ENCODE measurements at places on chromosomes 16 and 17.
A peak's percentile ranks its signal among the peaks of the same experiment; 100 is the strongest.

DNA sequence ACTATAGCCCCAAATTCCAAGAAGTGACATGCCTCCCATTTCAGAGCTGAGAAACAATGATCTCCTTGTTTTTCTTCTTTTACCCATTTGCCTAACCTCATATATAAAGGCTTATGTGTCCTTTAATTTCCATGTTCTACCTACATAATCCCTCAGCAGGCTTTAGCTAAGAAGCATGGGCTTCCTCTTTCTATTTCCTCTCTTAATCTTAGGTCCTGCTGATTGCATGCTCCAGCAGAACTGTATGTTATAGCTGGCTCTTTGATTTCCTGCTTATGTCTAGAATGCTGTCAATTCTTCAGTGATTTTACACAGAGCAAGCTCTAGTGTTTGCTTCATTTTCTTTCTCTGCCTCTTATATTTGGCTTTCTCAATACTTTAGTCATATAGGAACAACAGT lies 151.7 kb upstream of the COX10 start:
- H3K4me1 ChIP-seq, result no peaks in the 10 kb centered on the region
- no peak overlapping the region for H3K4me3 ChIP-seq
- no peaks in the 10 kb centered on the region for H3K36me3 ChIP-seq
- no peak for DNase-seq
- H3K27me3 ChIP-seq, result no peaks in the 10 kb centered on the region
- H3K27ac ChIP-seq, result no peak overlapping the region

- peak; percentile 76 for DNase-seq
- no peak overlapping the region for H3K4me3 ChIP-seq
- H3K27me3 ChIP-seq, result no peaks in the 10 kb centered on the region
- no peaks in the 10 kb centered on the region for H3K4me1 ChIP-seq
Measured at GRCh38 chr16:64196444-64196843, 925.4 kb downstream of the CDH11 start.

DNA sequence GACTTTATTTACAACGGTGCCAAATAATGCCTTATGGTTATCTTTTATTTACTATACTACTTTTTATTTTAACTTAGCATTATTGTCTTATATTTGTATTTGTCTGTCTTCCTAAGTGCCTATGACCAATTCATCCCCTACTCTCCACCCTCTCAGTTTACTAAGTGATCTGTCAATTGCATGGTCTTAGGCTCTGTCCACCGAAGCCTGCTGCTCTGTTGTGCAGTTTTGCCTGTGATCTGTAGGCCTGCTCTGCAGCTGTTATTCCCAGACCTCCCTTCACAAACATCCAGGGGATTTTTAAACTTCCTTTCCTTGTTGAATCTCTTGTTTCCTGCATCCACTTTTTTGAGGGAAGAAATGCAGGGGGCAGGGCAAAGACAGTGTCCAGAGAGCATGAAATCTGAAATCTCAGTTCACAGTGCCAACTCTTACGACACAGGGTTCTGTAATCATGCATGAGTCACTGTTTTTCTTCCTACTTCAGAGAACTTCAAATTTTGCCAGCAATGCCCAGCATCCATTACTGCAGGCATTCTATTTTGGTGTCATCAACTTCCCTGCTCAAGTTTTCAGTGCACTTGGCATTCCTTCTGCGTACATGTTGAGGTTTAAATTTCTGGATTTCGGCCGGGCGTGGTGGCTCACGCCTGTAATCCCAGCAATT lies 11.4 kb downstream of the SLFN5 start:
- no peaks in the 10 kb centered on the region for H3K27me3 ChIP-seq
- no peaks in the 10 kb centered on the region for H3K36me3 ChIP-seq
- H3K27ac ChIP-seq, result peak overlapping the region; percentile 47
- no peak overlapping the region for H3K4me3 ChIP-seq

GRCh38 chr16:57525761-57526160 lies 10.6 kb downstream of the CCDC102A start:
- peaks cover 12% of the 10 kb centered on the region for H3K4me1 ChIP-seq
- DNase-seq, result no peak
- no peaks in the 10 kb centered on the region for H3K36me3 ChIP-seq
- no peak overlapping the region for H3K4me3 ChIP-seq

DNA sequence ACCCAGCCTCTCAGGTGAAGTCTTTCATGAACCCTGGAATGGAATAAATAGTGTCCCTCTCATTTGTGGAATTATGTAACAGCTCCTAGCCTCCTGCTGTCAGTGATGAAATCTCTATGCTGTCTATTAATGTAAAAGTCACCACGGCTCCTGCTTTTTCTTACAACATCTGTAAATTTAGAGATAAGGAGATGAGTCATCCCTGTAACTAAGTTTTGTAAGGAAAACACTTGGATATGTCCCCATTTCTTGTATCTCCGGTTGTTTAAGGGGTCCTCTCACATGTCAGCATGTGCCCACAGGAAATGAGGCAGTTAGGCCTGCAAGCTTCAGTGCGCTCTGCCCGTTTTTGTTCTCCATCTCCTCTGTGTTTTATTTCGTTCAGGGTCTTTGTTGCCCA lies 2.8 kb upstream of the NAT9 start:
- H3K27me3 ChIP-seq, result no peaks in the 10 kb centered on the region
- H3K4me1 ChIP-seq, result peaks cover 16% of the 10 kb centered on the region
- H3K27ac ChIP-seq, result no peak overlapping the region
- no peak overlapping the region for H3K4me3 ChIP-seq
- H3K36me3 ChIP-seq, result peaks cover 4% of the 10 kb centered on the region
- peak; percentile 24 for DNase-seq

- H3K4me1 ChIP-seq, result no peaks in the 10 kb centered on the region
- no peak overlapping the region for H3K4me3 ChIP-seq
- no peaks in the 10 kb centered on the region for H3K27me3 ChIP-seq
- H3K27ac ChIP-seq, result no peak overlapping the region
- DNase-seq, result no peak
- no peaks in the 10 kb centered on the region for H3K36me3 ChIP-seq
Measured at GRCh38 chr16:68851601-68852000, 8.3 kb downstream of the TANGO6 start.

DNA sequence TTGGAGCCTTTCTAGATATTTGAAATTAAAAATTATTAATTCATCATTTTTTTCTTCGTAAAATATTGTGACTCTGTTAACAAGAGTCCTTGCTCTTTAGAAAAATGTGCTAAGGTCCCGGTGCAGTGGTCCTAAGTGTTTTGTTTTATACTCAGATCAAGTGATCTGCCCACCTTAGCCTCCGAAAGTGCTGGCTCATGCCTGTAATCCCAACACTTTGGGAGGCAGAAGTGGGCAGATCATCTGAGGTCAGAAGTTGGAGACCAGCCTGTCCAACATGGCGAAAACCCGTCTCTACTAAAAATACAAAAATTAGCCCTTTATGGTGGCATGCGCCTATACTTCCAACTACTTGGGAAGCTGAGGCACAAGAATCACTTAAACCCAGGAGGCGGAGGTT lies 82.6 kb upstream of the LGALS9 start:
- no peak overlapping the region for H3K27ac ChIP-seq
- H3K4me1 ChIP-seq, result peaks cover 56% of the 10 kb centered on the region
- no peak for DNase-seq
- no peak overlapping the region for H3K4me3 ChIP-seq

GRCh38 chr16:30063893-30064728 lies 1.4 kb upstream of the ALDOA start:
- H3K4me3 ChIP-seq, result peak overlapping the region; percentile 65
- peak overlapping the region; percentile 93 for H3K27ac ChIP-seq
- no peak for DNase-seq
- peaks cover 20% of the 10 kb centered on the region for H3K36me3 ChIP-seq

All from astrocyte (in vitro differentiated cells and primary cell).